Chondrocyte (in vitro differentiated cells): ENCODE measurements at places on chromosomes 7 and 10.
A peak's percentile ranks its signal among the peaks of the same experiment; 100 is the strongest.

DNA sequence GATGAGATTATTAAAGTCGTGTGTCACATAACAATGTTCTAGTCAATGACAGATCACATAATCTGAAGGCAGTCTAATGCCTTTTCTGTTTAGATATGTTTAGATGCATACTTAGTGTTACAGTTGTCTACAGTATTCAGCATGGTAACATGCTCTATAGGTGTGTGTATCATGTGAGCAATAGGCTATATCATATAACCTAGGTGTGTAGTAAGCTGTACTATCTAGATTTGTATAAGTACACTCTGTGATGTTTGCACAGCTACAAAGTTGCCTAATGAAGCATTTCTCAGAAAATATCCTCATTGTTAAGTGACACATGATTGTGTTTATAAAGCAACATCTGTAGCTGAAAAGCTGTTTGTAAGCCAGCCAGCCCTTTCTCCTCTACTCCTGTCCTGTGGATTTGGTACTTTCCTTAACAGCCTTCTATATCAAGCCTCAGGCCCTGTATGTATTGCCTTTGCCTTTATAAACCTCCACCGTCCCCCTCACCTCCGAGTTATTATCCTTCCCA lies 6.3 kb downstream of the HECTD2 start:
- DNase-seq, result no peak

DNA sequence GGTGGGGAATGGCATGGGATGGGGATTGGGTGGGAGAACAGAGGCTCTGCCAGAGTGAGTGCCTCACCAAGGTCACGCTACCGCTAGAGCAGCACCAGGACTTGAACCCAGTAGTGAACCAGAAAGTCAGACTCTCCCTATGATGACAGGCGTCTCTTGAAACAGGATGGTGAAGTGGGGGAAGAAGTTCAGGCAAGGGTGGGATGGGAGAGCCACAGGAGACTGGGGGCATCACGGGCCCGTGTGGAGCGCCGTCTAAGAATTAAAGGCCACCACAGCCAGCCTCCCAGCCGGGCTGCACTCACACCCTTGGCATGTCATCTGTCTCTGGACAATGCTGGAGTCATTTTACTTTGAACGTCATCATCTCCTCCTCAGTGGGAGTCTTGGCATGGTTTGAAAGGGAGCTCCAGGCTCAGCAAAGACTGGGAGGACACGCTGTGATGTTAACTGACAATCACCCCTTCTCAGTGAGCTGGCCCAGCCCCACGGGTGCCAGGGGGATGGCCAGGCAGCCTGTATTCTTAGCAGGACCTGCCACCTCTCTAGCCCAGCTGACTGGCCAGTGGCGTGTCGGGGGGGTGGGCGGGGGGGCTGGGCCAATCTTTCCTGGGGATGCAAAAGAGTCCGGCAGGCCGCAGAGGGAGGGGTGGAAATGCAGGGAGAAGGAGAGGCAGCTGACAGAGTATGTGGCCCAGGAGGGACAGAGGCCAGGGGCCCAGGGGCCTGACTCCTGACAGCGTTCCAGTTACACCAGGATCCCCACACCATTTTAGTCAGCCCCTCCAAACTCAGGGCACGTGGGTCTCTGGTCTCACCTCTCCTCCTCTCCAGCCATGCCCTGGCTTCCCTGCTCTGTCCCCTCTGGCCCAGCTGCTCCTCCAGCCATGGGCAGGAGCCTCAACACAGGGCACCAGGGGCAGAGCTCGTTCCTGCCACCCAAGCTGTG lies 96.2 kb downstream of the VOPP1 start:
- DNase-seq, result no peak

DNA sequence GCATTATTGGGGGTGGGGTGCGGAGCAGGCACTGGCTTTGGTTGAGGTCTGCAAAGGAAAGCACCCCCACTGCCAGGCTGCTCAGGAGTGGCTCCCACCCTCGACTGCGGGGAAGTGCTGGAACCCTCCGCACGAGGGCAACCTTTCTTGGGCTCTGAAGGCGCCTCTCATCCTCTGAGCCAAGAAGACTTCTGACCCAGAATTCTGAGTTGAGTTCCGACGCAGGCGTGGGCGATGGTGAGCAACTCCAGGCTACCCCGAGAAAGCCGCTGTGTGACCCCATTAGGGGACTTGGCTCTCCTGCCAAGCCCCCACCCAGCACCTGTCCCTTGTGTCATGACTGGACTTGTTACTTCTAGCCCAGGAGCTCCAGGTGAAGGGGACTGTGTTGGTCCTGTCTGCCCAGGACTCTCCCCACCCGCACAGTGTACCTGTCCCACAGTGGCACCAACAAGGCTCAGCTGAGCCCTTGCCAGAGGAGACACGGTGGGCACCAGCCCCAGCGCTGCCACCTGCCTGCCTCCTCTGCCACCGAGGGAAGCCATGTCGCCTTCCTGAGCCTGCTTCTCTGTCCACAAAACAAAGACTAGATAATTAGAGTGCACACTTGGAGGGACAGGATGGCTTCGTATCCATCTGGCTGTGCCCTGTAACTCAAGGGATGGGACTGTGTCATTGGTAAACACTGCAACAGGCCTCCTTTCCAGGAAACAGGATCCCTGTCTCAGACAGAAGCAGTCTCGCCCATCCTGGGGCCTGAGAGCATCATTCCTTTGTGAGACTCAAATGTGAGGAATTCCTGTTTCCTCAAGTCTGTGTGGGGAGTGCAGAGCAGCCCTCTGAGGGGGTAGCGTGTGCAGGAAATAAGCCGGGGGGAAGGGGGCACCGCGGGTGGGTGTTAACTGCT lies 128.8 kb downstream of the LHPP start:
- peak; percentile 65 for DNase-seq

- DNase-seq, result no peak
These were observed 70.3 kb upstream of the RSU1 start for GRCh38 chr10:16887565-16887964.

- peak; percentile 57 for DNase-seq
These were observed 471.3 kb upstream of the FOXK1 start for GRCh38 chr7:4210821-4211220.

- DNase-seq, result no peak
These were observed 892.6 kb downstream of the XPNPEP1 start for GRCh38 chr10:109030581-109031210.

DNA sequence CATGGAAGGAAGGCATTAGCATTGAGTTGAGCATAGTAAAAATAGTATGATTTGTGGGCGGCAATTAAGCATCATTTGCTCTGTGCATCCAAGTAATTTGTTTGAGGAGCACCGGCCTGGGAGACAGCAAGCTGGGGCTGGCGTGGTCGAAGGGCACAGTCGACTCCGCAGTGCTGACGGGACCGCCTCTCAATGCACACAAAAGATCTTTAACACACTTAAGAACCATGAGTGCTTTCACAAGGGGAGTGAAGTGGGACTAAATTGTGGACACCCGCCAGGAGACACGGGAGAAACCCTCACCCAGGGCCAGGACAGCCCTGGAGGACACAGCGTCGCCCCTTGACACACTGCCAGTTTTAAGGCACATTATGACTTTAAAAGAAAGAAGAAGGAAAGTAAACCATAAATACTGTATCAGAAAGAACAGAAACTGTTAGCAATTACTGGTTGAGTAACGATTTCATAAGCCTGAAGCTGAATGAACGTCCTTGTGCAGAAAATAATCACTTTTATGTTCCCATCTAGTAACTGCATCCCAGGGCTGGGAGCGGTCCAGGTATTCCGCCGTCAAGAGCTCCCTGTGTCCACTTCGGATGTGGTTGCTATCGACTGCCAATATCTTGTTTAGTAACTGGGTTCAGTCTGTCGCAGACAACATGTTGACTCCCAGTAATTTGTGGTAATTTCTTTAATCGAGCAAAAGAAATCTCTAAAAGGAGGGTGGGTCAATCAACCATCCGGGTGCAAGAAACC lies 102.1 kb downstream of the EBF3 start:
- no peak for DNase-seq

DNA sequence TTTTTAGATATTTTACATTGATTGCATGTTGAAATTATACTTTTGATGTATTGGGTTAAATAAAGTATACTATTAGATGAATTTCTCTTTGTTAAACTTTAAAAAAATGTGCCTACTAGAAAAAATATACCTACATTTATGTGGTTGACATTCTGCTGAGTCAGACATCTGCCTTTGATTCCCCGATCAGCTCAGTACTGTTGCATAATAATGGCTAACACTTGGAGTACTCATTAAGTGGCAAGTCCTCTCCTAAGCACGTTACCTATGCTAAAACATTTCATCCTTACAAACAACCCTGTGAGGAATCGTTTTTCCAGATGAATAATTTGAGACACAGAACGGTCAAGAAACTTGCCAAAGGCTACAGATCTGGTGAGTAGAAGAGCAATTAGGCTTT lies 14.0 kb upstream of the SEM1 start:
- no peak for DNase-seq

- no peak for DNase-seq
These were observed 21.3 kb upstream of the HERPUD2 start for GRCh38 chr7:35716038-35716803.

DNA sequence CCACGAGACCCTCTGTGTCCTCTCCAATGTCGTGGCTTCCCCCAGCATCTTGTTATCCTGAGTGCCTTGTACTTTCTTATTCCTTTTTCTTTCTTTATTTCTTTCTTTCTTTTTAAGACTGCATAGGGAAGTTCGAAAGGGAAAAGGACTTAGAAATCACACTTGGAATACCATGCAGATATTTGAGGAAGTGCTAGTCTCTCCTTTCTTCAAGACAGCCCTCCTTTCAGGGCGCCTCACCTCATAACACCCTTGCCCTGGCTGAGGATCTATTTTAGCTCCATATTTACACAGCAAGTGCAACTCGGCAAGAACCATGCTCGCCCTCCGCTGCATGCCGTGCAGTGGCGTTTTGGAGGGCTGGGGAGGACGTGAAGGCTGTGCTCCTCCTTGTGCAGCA lies 232.3 kb upstream of the GLI3 start:
- DNase-seq, result no peak

GRCh38 chr10:127497685-127498084 lies 51.4 kb upstream of the NPS start:
- DNase-seq, result no peak

DNA sequence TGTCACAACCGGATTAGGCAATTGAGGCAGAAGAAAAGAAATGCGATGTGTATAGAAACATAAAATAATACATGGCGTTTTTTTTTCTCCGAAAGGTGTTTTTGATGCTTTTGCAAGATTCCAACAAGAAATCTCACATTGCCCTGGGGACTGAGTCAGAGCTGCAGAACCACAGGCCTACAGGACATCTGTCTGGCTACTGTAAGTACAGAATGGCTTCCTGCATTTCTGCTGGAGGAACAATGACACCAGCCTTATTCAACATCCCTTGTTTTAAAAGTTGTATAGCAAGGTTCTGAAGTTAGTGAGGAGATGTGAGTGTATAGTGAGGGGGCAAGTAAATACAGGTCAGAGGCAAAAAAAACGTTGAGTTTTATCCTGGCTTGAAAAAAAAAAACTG lies 256.4 kb downstream of the ABCA13 start:
- no peak for DNase-seq

DNA sequence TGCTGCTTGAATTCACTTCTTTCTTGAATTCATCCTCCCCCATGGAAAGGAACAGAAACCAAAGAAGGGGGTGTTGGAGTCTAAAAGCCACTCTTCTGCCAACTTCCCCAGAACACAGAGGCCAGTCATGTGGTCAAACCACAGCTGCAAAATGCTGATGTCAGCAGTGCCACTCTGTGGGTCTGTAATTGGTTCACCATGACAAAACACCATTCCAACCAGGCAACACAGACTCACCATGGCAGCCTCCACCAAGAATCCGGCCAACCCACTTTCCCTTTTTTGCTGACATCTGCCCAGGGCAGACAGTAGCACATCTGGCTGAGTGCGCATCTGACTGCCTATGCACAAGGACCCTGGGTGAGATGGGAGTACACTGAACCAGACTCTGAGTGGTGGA lies 16.8 kb downstream of the OSBPL3 start:
- no peak for DNase-seq
